Ascending aorta (tissue), 2 donors: ENCODE measurements at places on chromosomes 2 and 18. TPM values are rescaled to one million over a fixed set of nuclear protein-coding genes. Genes with fewer than 3 reads are reported as not detected.

- no peak for DNase-seq
- H3K4me3 ChIP-seq = no peak overlapping the region
- H3K27me3 ChIP-seq = no peaks in the 10 kb centered on the region
- no peak overlapping the region for H3K27ac ChIP-seq
- H3K36me3 ChIP-seq = no peaks in the 10 kb centered on the region
Observed at GRCh38 chr2:34936089-34936488, 1337.0 kb upstream of the FAM98A start.

- no peak overlapping the region for H3K4me3 ChIP-seq
- H3K36me3 ChIP-seq = no peaks in the 10 kb centered on the region
- H3K4me1 ChIP-seq = peaks cover 2% of the 10 kb centered on the region
- no peak for DNase-seq
- H3K27ac ChIP-seq = no peak overlapping the region
- H3K27me3 ChIP-seq = no peaks in the 10 kb centered on the region
Observed at GRCh38 chr2:182228741-182229140, 198.1 kb downstream of the PDE1A start.

DNA sequence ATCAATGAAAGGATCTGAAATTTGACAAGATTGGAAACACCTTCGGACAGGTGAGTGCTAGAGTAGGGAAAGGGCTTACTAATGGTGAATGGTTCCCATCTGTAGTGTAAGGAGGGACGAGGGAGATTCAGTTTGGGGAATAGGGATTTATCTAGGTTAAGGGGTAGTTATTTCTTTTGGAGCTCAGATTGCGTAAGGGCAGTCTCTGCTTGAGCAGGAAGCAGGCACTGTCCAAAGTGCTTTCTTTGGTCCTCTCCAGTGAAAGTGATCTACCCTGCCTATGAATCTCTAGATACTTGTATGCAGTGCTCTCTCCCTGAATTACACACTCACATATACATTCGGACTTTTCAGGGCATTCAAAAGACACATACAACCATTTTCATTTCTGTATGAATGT lies 272.9 kb upstream of the FIGN start:
- no peak for DNase-seq
- no peaks in the 10 kb centered on the region for H3K36me3 ChIP-seq
- no peaks in the 10 kb centered on the region for H3K4me1 ChIP-seq
- no peak overlapping the region for H3K27ac ChIP-seq

Gene SERPINB13
- total RNA-seq = not detected

Gene EMILIN2
- 22.4 TPM for total RNA-seq

GRCh38 chr2:230564805-230565779 lies 147.6 kb upstream of the CAB39 start:
- H3K27me3 ChIP-seq = no peaks in the 10 kb centered on the region
- H3K4me1 ChIP-seq = no peaks in the 10 kb centered on the region
- no peaks in the 10 kb centered on the region for H3K36me3 ChIP-seq

GRCh38 chr2:225600865-225601264 lies 201.4 kb downstream of the NYAP2 start:
- no peak overlapping the region for H3K4me3 ChIP-seq
- DNase-seq = no peak
- no peaks in the 10 kb centered on the region for H3K4me1 ChIP-seq

DNA sequence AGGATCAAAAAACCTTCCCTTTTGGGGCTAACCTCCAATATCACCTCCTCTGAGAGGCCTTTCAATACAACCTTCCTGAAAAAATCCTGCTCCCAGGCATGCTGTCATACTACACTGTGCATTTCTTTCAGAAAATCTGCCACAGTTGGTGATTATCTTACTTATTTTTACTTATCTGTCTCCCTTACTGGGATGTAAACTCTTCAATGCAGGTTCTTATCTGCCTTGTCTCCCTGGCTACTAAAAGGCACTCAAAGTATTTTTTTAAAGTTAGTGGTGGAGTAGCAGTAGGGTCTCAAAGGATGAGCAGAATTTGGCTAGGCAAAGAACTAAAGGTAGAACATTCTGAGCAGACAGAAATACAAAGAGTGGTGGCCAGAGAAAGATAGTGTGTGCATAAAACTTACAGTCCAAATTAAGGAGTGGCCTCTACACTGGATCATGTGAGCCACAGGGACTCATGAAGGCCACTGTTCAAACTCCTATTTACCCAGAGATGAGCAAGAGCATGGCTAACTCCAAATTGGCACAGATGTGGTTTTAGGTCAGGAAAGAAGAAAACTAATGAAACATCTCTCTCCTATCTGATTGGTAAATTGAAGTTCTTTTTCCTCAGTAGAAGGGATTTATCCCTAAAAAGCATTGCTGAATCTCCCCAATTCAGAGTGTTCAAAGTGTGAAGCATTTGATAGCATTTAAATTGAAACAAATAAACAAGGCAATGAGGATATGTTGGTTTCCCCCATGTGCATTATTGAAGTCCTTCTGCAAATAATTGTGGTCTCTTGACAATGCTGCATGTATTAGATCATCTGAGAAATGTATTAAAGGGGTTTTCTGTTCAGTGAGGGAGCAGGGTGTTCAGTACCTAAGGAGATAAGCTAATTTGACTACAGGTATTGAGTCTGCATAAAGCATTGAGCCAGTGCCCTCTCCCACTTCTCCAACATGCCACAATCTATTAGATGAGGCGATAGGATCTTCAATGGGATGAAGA lies 285.5 kb downstream of the MREG start:
- H3K27ac ChIP-seq = peak overlapping the region; percentile 67
- DNase-seq = no peak
- H3K4me1 ChIP-seq = peaks cover 4% of the 10 kb centered on the region

DNA sequence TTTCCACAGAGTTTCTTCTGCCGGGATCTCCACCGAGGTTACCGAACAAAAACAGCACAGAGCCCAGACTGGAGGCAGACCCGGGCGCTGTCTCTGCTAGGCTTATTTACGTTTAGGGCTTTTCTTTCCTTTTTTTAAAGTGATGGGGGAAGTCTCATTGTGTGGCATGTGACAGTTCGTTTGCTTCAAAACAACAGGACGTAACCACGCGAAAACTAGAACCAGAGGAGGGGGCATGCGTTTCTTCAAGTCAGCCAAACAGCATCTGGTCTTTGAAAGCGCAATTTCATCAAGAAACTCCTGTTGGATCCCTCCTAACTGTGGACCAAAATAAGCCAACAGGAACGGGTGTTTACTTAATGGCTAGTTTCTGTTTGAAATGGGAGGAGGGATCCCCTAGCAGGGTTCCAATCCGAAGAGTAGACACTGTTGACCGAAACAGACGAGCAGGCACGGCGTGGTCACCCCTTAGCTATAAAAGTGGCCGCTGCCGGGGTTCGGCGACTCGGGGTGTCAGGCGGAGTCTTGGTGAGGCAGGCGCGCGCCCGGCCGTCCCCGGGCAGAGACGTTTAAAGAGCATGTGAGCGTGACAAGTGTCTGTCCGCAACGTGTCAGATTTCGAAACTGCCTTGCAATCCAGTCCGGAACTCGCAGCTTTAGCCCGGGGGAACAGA lies 997 bp upstream of the TGIF1 start:
- peaks cover 16% of the 10 kb centered on the region for H3K4me1 ChIP-seq
- H3K36me3 ChIP-seq = no peaks in the 10 kb centered on the region
- H3K4me3 ChIP-seq = peak overlapping the region; percentile 86
- no peaks in the 10 kb centered on the region for H3K27me3 ChIP-seq
